ENCODE measurements at places on chromosomes 2 and 18.
A peak's percentile ranks its signal among the peaks of the same experiment; 100 is the strongest.

- DNase-seq = peak; percentile 16
Observed at GRCh38 chr2:29113891-29114321, 1.3 kb upstream of the CLIP4 start.

DNA sequence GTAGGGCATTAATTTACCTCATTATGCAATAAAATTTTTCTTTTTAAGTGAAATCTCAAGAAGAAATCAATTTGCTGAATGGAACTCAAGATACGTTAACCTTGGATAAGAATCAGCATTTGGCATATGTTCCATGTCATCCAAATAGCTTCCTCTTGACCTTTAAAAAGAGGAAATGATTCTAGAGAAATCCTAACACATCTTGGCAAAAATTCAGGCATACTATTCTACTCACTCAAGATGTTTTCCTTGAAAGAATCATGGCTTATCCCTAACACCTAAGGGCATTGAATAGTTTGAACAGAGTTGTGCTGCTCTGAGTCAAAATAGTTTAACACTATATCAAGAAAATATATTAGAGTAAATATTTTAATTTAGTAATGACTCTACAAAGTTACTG is 678.0 kb downstream of the EPHA4 start:
- DNase-seq = no peak

DNA sequence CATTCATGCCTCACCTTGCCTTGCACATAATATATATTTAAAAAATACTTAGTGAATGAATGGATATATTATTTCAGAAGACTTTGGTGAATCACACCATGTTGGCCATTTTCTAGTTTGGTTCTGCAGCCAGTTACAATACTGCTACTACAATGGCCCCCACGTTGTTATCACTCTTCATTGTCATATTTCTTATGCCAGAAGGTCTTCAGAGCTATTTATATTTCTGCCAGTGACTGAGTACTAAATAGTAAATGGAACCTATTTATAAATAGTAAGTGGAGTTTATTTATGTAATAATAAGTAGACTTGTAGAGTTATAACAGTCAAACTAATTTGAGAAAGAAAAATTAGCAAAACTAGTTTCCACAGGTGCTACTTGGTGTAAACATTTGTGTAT is 516.6 kb upstream of the SYT4 start:
- no peak for DNase-seq

- no peak for DNase-seq
Observed at GRCh38 chr2:173230181-173230580, 124.5 kb upstream of the CDCA7 start.

DNA sequence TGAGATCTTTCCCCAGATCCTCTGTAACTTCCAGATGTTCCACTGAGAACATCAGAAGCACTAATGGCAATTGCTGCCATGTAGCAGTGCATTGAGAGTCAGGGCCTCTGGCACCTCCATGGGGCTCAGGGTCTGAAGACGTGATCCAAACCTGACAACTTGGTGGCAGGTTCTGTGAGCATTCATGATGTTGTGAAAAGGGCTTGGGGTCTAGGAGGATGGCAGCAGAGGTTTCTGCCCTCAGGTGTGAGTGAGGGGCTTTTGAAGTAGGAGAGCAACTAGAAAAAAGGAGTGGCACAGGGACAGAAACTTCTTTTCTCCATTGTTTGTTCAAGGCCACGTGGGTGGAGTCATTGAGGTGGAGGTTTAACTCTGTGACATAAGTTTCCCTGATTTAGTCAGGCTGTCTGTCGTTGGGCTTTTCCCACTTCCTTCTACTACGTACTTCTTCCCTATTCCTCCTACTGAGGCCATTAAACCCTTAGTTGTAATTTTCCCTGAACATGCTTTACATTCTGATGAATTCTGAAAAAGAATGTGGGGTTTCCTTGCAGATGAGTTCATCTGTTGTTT is 13.1 kb downstream of the CFLAR start:
- DNase-seq = no peak

DNA sequence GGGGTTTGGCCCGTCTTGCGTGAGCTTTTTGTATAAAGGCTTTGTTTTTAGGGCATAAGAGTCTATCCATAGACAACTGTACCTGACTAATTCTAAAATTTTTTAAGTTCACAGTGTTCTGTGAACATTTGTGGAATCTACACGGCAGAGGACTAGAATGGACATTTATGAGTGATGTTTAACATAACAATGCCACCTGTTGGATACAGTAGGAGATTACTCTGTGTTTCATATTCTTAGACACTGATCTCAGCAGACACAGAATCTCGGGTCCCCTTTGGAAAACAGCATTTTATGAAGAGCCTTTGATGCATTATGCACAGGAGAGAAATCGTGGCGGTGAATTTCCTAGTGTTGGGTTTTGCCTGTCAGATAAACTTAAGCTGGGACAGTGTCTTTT is 752.2 kb downstream of the DPP10 start:
- no peak for DNase-seq

DNA sequence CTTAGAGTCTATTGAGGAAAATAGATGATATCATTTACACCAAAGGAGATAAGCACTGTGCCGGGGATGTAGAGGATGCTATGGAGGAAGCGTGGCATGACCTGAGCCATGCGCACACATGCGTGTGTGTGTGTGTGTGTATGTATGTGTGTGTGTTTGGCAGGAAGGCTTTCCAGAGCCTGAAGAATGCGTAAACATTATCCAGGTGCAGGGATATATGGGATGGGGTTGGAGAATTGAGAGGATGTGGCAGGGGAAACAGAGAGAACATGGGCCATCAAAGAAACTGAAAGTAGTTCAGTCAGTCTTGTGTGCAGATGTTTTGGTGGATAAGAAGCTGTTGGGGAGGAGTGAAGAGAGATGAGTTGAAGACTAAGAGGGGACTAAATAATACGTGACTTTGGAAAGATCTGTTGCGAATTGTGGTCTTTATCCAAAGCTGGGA is 9.3 kb upstream of the STAT1 start:
- no peak for DNase-seq

GRCh38 chr2:233218836-233219235 is 32.6 kb upstream of the ATG16L1 start:
- DNase-seq = no peak

DNA sequence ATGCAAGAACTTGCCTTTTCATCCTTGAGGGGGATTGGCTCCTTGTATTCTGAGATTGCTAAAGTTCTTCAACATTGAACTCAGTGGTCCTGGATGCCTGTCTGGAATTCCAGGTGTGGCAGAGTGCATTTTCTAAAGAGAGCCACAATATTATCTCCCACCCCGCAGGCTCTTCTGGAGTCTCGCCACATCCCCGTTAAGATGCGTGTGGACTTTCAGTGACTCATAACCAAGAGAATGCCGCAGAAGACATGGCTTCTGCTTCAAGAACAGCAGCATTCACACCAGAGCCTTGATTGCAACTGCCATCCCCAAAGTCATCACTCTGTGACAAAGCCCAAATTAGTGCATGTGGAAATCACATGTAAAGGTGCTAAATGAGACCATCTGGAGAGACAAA is 142.7 kb downstream of the CDH20 start:
- DNase-seq = no peak

DNA sequence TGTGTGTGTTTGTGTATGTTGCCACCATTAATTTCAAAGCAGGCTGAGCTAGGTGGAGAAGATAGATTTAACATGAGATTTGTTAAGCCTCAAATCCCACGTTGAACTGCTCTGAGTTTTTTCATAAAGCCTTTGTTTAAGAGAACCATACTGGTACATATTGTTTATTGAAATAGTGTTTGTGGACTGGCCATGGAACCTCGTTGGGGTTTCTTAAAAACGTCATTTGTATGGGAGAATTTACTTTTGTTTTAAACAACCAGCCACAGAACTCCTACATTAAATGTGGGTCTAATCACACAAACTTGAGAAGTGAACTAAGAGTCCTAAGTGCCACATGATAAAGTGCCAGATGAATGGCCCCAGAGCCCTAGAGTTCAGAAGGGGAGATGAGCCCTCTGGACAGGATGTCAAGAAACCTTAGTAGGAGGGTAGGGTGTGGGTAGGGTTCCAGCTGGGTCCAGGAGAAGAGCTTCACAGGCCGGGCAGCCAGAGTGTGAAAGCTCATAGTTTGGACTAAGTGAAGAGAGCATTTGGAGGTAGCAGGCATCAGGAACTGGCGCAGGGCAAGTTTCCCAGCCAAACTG is 120.6 kb upstream of the EML6 start:
- DNase-seq = no peak

GRCh38 chr2:235532307-235532706 is 38.5 kb downstream of the AGAP1 start:
- no peak for DNase-seq

DNA sequence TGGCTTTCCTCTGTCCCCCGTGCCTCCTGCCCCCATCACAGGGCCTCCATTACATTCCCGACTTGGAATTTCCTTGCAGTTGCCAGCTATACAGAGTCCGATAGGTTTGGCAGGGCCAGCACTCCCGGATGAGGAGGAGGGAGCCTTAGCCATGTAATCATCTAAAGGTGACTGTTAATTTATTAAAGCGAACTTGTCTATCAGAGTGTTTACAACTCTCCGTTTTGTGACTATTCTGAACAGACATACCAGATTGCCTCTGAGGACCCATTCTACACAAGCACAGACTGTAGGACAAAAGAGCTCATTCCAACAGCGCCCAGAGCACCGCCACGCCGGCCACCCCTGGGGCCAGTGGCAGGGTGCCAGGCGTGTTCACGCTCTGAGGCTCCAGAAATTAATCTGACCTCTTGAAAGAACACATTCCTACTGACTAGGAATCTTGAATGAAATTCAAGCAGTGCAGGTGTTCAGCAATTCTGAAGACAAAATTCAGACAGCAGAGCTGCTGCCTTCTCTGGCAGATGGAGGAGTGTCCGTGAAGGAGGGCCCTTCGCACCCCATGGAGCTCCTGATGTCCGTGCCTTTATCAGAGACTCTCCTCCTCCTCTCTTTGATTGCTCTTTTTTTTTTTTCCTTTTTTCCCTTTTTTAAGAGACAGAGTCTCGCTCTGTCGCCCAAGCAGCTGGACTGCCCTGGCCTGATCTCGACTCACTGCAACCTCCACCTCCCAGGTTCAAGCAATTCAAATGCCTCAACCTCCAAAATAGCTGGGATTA is 58.1 kb upstream of the RALBP1 start:
- peak; percentile 47 for DNase-seq

Measured in muscle of back (tissue), 13 donors.